ENCODE measurements at places on chromosomes 6 and 20. TPM values are rescaled to one million over a fixed set of nuclear protein-coding genes. Genes with fewer than 3 reads are reported as not detected.

DNA sequence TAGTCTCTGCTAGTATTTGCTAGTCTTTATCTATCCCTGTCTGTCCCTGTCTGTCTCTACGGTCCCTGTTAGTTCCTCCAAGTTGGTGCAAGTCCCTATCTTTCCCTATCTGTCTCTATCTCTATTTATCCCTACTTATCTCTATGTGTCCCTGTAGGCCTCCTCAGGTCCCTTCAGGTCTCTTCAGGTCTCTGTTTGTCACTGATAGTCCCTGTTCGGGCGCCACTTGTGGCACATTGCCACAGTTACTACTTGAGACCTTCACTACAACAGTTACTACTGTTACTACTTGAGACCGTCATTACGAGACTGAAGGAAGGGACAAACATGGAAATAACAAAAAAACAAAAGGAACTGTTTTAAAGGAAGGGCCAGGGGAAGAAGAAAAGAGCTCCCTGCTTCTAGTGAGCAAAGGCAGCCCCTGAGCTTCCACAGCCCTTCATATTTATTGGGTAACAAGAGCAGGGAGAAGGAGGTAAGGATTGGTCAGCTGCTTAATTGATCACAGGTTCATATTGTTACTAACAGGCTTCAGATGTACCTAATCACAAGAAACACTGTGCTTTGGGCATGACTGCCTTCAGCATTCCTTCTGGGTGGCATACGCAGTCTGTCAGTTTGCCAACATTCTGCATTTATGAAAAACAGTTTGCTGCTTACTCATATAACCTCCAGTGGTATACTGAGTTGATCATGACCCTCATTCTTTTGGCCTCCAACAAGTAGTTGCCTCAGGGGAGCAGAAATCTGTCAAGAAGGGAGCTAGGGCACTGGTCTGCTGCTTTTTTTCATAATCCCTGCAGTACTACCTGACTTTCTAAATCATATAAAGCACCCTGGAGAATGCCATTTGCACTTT lies 8.4 kb downstream of the EPB41L2 start:
- no peak for DNase-seq

- DNase-seq, result peak; percentile 40
Measured at GRCh38 chr20:19835533-19836222, 77.6 kb downstream of the RIN2 start.

GRCh38 chr6:53664623-53665022 lies 933 bp downstream of the KLHL31 start:
- peak; percentile 56 for DNase-seq

The GABRR2 gene
- total RNA-seq, result not detected

- DNase-seq, result no peak
Measured at GRCh38 chr20:56542489-56543030, 9.5 kb downstream of the FAM209B start.

DNA sequence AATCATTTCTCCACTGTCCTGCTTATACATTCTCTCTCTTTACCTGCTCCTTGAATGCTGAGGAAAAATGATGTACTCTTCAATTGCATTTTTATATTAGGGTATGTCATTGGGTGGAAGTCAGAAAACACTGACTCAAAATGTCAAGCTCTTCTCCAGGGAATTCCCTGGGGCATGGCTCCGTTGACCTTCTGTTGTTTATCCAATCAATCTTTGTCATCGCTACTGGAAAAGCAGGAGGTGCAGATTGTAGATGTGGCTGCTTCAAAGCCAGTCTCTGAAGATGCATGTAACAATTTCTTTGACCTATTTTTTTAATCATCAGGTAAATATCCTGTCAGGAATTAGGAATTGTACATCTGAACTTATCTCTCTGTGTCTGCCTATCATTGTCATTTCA lies 63.9 kb upstream of the TENT5A start:
- DNase-seq, result no peak

The DAAM2 gene
- total RNA-seq, result 11.1 TPM

- no peak for DNase-seq
Measured at GRCh38 chr6:6230286-6230685, 90.2 kb downstream of the F13A1 start.

The PRND gene
- total RNA-seq, result not detected

GRCh38 chr6:108407904-108408827 lies 113.3 kb downstream of the AFG1L start:
- no peak for DNase-seq

GRCh38 chr6:8084586-8084985 lies 17.8 kb downstream of the EEF1E1 start:
- DNase-seq, result no peak

DNA sequence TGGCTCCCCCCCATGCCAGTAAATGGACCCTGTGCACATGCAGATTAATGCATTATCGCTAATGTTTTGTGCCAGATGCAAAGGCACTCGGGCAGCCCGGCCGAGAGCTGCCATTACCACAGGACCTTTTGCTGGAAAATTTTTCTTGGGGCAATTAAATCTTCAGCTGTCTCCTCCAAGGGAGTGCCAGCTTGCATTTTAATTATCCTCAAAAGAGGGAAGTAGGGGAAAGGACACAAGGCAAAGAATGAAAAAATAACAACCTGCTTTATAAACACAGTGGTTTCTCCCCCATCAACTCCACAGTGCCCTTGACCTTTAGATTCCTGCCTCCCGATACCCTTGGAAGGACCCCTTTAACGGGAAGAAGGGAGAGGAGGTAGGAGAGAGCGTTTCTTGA lies 48.2 kb downstream of the PDYN start:
- no peak for DNase-seq

DNA sequence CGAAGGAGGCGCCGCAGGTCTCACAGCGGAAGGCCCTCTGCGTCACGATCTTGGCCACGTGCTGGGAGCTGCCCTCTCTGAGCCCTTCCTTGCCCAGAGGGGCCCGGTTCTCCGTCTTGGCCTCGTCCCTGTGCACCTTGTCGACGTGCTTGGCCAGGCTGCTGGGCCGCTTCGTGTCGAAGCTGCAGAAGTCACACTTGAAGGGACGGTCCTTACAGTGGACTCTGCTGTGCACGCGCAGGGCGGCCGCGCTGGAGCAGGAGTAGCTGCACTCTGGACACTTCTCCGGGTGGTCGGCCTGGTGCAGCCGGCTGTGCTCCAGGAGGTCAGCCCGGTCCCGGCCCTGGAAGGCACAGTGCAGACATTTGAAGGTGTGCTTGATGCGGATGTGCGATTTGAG lies 106.9 kb downstream of the ZFP64 start:
- no peak for DNase-seq

The LAMA4 gene
- 94.1 TPM for total RNA-seq

DNA sequence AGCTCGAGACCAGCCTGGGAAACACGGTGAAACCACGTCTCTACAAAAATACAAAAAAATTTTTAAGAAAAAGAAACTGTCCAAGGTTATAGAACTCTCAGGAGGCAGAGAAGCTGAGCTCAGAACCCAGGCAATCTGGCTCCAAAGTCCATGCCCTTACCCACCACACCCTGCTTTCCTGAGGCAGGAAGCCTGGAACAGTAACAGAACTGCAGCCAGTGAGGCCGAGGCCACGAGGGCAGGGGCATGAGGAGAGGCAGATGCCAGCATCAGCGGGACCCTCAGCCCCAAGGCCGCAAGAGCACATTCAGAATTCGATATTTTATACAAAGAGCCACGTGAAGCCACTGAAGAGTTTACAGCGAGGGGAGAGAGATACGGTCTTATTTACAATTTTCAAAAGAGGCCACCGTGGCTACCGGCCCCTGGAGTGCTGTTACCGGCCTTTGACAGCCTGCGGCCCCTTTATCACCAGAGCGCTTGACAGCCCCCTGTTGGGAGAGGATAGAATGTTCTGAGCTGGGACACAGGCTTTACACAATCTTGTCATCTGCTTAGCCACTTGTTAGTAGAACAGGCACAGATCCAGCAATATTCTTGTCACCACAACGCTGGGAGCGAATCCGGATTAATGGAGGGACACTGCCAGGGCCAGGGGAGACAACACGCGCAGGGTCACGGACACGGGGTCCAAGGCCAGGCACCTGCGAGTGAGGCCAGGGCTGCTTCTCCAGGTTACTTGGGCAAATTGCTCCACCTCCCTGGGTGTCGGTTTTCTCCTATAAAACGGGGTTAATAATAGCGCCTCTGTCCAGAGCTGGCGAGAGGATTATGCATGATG lies 5.6 kb downstream of the SPATA2 start:
- DNase-seq, result peak; percentile 29

DNA sequence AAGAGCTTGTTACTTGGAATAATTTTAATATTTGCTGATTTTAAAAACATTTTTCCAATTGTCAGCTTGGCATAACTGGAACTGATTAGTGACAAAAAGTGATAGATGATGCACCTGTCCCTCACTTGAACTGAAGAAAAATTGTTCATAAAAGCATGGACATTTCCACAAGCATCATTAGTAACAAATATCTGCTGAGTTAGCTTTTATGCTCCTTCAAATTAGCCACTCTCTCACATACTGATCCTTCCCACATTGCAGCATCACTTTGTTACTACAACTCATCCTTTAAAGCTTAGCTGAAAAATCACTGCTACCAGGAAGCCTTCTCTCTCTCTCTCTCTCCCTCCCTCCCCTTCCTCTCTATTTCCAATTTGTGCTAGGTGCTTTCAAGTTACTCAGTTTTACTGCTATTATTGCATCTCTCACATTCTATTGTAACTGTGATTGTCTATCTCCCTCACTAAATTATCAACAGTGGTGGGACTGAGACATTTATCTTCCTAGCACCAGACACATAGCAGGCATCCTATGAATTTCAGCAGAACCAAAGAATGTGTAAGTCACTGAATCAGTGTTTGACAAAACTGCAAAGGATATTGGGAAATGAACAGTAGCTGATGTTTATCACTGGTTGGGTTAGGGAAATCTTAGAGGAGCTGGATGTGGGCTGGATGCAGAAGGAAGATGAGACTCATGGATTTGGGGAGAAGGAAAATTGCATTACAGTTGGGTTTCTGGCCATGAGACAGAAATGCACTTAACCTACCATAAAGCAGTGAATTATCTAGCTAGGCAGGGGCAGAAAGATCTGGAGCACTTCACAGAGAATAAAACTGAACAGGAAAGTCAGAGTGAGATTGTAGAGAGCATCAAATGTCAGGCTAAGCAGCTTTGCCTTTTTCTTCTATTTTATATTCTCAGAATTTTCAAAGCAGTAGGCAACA lies 128.4 kb upstream of the PLN start:
- no peak for DNase-seq

- no peak for DNase-seq
Measured at GRCh38 chr20:13041574-13042457, 33.0 kb downstream of the SPTLC3 start.

- no peak for DNase-seq
Measured at GRCh38 chr6:53250176-53251032, 98.3 kb downstream of the ELOVL5 start.

GRCh38 chr6:63571361-63572043 lies 778 bp upstream of the LOC128125822 start:
- peak; percentile 40 for DNase-seq

Data from heart right ventricle (tissue), 16 donors.